Activated CD4-positive, CD25-positive, alpha-beta regulatory T cell (primary cell): ENCODE measurements at places on chromosomes 3 and 15.

DNA sequence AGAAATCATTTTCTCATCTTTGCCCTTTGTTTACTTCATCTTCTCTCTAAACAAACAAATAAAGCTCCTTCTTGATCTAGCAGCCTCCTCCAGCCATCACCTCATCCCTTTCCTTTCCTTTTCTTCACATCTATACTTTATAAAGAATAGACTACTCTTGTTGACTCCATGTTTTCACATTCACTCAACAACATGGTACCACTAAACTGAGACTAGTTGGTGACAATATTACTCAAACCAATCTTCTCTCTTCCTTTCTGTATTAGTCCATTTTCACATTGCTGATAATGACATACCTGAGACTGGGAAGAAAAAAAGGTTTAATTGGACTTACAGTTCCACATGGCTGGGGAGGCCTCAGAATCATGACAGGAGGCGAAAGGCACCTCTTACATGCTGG, 324.7 kb downstream of the SOX2 start:
- no peak for DNase-seq

DNA sequence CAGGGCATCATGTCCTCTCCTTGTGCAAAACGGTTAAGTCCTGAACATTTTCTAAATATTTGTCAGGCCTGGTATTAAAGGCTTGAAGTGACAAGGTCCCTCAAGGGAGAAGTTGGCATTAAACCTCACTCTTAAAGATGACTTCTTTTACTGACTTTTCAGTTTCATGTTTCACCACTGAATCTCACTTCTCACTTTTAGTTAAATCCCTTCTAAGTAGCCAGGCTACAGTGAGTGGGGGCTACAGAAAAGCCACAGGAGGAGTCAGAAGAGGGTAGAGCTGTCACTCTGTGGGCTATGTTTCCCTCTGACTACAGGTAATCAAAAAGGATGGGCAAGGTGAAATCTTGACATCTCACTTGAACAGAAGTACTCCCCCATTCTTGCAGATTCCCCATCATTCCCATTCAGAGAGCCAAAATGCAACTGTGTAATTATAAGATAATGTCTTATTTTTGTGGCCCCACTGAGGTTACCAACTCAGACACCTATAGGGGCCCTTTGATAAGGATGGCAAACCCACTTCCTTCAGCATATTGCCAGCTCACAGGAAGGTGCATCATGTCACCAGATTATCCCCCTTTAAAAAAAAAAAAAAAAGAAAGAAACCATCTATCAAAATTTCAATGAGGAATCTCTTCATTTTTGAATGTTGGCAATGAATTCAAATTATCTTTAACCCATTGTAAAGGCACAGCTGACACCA, 790.1 kb upstream of the CFAP20DC start:
- no peak for DNase-seq

DNA sequence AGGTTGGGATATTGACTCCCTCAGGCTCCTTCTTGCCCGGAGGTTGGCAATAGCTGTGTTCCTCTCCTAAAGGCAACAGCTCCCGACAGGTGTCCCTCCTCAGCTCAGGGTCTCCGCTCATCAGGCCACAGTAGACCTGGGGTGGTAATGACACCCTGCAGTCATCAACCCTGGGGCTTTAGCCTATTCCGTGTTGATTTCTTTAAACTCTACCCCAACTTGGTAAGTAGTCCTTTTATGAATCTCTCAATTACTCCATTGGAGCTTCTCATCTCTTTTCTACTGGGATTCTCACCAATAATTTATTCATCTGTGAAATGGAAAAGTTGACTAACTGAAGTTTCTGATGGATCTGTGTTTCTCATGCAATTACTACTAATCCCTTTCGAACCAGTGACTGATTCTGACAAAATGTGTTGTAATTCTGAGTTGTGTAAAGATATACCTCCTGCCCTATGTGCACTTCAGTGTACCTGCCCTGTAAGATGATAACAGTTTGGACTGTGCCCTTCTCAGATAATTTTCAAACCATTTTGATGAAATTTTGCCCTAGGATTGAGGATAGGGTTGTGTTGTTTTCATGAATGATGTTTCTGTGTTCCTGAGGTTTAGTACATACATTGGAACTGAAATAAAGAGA, 89.7 kb downstream of the RPL39L start:
- DNase-seq, result no peak

- DNase-seq, result no peak
Measured at GRCh38 chr15:77568973-77569728, 63.6 kb downstream of the LINGO1 start.

GRCh38 chr3:46880884-46881595, 3.5 kb downstream of the PTH1R start:
- no peak for DNase-seq

- DNase-seq, result no peak
Measured at GRCh38 chr3:39809181-39809994, at the start of gene MYRIP. TSS of gene MYRIP (plus strand) at chr3:39809609. CDS start at chr3:39900817, 91,208 bp downstream.

DNA sequence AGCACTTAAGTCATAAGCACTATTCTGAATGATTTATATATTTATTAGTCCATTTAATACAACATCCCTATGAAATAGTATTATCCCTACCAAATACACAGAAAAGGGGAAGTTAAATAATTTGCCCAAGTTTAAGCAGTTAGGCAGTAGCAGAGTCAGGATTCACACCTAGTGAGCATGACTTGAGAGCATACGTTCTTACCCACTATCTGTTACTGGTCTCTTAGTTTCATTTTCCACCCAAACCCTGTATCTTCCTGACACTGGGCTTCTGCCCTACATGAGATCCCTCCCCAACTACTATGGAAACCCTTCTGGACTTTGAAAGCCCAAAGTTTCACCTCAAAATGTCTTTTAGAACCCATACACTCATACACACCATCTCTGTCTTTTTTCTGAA, 4.4 kb upstream of the ATOSA start:
- DNase-seq, result no peak

GRCh38 chr3:45906681-45907407, 20.5 kb downstream of the CCR9 start:
- DNase-seq, result no peak

DNA sequence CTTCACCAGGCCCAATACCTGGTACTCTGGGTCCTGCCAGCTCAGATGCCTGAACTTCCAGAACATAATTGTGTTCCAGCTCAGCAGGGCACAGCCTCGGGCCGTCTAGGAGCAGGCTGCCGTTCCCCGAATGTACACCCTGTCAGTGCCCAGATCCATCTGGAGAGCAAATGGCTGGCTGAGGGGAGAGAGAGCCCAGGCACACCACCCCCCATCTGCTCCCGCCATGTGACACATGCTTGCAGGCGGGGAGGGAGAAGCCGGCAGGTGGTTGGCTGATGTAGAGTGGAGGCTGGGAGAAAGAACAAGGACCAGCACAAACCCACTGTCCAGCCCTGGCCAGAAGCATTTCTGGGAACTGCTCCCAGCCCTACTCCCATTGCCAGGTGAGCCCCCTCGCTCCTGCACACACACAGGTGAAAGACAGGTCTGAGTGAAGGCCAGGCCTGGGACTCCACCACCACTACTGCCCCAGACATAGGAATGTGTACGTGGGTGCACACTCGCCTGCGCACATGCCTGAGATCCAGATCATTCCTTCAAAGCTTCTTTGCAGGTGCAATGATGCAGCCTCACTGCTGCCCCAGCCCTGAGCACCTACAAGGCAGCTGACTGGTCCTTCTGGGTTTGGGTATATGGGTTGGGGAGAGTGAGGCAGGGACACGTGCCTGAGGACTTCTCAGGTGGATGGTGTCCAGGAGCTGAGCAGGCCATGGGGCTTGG, 53.5 kb downstream of the SEMA5B start:
- no peak for DNase-seq

- no peak for DNase-seq
Measured at GRCh38 chr3:197168063-197168462, 130.3 kb downstream of the DLG1 start.

- DNase-seq, result no peak
Measured at GRCh38 chr15:101614001-101614585, 38.1 kb downstream of the TM2D3 start.

DNA sequence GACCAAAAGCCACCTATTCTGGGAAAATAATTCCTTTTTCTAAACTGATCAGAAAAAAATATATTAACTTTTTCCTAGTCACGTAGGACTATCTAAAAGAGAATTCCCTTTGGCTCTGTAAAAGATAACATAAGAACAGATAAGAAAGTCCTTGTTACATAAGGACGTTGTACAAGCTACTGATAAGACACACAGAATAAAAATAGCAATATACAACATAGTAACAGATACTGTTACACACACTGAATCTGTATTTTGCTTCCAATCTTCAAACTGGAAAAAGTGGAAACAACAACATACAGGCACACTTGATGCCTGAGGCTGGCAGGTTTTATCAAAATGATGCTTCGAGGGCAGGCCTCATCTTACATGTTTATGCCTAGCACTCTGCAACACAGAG, 59.8 kb downstream of the SNX4 start:
- no peak for DNase-seq

- no peak for DNase-seq
Measured at GRCh38 chr3:31882895-31883294, 98.2 kb downstream of the OSBPL10 start.

- DNase-seq, result no peak
Measured at GRCh38 chr3:169980055-169980454, 13.4 kb downstream of the SEC62 start.

- no peak for DNase-seq
Measured at GRCh38 chr3:15215996-15216395, 9.9 kb downstream of the CAPN7 start.

GRCh38 chr15:73940061-73940981, 14.1 kb downstream of the LOXL1 start:
- no peak for DNase-seq

DNA sequence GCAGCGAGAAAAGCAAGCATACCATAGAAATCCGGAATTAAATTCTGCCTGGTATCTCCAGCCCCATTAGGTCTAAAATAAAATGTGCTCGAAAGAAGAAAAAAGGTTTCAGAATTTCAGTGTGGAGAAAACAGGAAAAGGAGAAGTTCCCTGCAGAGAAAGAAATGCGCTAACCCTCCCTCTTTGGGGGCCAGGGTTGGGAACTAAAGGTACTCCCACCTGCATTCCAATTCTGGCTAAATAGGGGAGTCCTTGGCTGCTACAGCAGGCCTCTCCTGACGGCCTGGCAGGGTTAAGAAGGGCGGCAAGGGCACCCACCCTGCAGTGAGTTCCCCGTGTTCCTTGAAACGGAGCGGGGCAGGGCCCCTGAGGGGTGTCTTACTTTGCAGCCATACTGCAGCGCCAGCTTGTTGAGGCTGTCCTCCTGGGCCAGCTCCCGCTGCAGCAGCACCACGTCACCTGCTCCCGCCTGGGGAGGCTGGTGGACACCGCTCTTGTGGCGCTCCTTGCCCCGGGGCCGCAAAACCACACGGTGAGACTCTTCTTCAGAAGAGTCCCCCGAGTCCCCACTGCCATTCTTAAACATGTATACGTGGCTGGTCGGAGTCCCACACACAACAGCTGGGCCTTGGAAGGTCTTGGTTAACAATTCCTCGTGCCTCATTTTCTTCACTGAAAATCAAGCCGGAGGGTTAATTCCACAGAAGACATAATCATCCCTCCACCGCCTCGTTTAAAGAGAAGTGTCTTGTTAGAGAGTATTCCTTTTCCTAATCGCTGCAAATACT, 1.7 kb downstream of the LYSMD4 start:
- DNase-seq, result no peak

DNA sequence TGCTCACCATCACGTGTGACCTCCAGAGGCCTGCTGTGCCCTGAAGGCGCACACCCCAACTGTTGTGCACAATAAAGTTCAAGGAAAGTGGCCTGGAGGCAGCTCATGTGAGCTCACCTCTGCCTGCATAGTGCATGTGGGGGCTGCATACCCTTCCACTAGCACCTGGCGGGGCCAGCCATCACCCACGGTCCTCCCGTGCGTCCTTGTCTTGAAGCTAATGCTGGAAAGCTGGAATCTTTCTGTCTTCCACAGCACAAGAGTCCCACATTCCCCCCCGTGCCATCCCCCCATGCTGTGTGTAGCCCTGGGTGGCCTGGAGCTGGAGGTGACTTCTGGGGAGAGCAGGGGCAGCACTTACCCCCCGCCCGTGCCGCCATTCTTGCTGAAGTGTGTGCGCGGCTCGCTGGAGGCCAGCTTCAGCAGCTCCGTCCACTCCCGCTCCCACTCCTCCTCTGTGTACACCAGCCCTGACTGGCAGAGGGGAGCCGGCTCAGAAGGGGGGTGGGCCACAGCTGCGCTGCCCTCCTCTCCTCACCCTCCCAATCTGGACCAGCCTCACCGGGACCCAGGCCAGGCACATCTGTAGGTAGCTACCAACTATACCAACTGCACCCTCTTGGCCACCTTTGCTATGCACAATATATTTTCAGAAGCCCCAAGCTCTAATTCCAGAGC, 199.5 kb downstream of the KLF13 start:
- DNase-seq, result no peak

DNA sequence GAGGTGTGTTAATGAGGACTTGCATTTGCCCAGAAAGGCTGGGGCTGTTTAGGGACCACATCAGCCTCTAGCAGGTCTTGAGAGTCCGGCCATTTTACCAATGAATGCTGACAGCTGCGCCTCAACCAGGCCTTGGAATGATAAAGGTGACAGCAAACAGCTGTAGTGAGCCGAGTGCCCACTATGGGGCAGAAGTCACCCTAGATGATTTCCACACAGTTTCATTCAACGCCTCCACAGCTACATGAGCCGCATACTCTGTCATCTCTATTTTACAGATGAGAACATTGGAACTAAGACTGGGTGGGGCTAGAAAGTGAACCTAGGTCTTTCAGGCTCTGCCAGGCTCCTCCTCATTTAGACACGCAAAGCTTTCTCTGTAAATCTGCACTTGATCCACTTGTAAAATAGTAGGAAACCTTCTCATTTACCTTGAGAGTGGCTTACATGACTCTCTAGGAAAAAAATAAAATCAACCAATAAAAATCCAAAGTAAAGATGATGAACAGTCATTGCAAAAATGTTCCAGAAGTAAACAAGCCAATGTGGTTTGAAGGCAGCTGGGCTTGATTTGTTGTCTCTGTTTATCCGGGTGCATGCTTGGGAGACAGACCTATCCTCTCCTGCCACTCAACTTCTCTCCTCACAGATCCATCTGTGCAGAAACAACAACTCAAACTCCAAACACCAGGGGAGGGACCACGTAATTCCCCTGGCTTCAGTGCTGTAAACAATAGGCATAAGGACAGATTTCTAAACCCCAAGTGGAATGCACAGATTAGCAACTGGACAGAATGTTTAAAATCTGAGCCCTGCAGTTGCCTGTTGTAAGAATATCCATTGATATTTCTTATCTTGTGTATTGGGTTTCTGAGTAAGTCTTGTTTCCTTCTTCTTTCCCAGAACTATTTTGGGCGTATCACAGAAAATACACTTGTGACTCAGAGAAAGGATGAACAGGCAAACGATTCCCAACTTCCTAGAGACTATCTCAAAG, 31.5 kb upstream of the LDHAL6B start:
- no peak for DNase-seq
